ENCODE measurements at places on chromosomes 16 and 17. TPM values are rescaled to one million over a fixed set of nuclear protein-coding genes. Genes with fewer than 3 reads are reported as not detected.

MED9 gene
- total RNA-seq: 23.1 TPM

TPSB2 gene
- 21.0 TPM for total RNA-seq

PRAC2 gene
- 6.6 TPM for total RNA-seq

CCL5 gene
- total RNA-seq: 13.7 TPM

All from mucosa of descending colon (tissue), 3 donors.